A549 (cell line): ENCODE measurements at places on chromosomes 11 and 22.

DNA sequence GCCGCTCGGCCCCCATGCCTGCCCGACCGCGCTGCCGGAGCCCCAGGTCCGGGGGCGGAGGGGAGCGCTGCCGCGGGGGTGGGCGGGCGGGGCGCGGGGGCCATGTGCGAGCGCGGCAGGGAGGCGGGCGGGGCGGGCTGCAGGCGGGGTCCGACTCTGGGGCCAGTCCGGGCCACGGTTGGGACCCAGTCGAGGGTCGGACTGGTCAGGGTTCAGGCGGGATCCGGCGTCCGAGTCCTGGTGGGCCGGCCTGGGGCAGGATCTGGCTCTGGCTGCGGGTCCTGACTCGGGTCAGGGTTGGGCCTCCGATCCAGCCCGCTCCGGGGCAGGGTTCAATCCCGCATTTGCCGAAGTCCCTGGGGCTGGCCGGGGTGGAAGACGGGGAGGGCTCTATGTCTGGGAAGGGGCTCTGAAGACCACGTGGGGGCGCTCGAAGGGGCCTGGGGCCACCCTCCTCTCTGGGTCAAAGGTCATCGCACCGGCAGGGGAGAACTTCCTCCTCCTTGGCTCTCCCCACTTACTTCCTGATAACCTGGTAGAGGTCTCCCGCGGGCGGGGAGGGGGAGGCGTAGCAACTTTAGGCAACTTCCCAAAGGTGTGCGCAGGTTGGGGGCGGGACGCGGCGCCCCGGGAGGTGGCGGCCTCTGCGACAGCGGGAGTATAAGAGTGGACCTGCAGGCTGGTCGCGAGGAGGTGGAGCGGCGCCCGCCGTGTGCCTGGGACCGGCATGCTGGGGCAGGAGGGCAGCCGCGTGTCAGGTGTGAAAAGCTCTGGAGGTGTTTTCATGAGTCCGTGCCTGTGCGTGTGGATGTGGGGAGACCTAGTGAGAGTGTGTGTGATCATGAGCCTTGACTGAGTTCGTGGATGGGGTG lies 603 bp downstream of the ESRRA start:
- peak; percentile 38 for DNase-seq

GRCh38 chr11:122714484-122714883 lies 59.0 kb downstream of the UBASH3B start:
- DNase-seq, result no peak

DNA sequence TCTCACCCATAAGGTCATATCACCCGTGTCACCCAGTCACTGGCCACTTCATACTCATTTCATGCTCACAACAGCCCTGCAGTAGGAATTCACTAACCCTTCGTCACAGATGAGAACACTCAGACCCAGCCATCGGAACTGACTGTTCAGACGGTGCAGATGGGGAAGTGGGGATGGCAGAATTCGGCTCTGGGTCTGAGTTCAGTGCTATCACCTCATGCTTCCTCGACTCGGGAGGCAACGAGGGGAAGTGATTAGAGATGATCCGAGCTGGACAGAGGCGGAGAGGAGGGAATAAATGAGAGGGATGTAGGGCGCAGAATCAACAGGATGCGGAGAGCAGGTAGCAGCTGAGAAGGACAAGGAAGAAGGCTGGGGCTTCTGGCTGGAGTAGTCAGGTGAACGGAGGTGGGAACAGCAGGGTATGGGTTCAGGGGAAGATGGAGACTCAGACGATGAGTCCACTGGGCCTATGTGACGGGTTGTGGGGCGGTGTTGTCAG lies 4.7 kb downstream of the B3GNT6 start:
- DNase-seq, result no peak

- DNase-seq, result no peak
These were observed 585.4 kb downstream of the NELL1 start for GRCh38 chr11:21254790-21255189.

- DNase-seq, result no peak
These were observed 30.9 kb upstream of the FLI1 start for GRCh38 chr11:128662960-128663359.

DNA sequence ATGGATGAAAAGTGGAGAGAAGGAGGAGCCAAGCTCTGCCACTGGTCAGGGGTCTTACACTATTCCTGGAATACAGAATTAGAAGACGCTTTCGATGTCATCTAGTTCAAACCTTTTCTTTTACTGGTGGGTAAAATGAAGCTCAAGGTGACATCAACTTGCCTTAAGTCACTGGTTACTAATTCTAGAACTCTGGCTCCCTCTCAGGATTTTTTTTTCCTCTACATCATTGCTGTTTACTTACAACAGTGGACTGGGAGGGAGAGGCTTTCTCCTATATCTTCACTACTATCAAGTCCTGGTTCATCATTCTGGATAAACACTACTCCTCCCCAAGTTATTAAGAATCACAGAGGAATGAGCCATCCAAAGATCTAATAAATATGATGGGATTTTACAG lies 82.9 kb downstream of the ETS1 start:
- DNase-seq, result no peak

DNA sequence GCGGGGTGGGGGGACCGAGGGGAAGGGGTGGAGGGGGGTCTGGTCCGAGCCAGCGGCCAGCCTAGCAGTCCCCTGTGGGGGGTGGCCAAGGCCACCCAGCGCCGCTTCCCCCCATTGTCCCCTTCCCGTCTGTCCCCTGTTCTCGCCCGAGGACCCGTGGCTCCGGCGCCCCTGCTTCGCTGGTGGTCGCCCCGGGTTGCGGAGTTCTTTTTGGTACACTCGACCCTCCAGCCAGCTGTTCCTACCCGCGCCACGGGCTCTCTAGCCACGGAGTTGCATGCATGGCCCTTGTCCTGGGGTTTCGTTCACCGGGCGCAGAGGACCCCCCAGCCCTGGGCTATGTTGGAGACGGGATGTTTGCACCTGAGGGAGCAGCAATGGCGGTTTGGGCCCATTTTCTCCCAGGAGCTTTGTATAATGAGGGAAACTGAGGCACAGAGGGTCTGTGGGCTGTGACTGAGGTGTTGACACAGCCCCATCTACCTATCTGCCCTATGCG lies 489 bp downstream of the RNF214 start:
- peak; percentile 14 for DNase-seq

GRCh38 chr11:44555031-44555800 lies 10.2 kb upstream of the CD82 start:
- DNase-seq, result no peak

- no peak for DNase-seq
These were observed 26.8 kb upstream of the B3GAT1 start for GRCh38 chr11:134438542-134439537.

DNA sequence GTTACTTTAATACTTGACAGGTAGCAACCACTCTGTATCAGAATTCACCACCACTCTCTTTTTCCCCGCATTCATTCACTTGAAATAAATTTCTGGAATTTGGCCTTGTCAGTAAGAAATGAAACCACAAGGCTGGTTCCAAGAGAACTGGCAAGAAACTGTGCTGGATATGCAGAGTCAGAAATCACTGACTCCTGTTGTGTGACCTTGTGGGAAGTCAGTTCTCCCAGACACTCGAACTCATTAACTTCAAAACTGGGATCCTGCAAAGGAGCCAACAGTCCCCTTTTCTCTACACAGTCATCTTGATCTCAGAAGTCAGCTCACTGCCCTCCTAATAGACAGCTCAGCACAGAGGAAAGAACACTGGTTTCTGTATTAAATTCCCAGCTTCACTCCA lies 142.7 kb downstream of the LRRC4C start:
- DNase-seq, result no peak

DNA sequence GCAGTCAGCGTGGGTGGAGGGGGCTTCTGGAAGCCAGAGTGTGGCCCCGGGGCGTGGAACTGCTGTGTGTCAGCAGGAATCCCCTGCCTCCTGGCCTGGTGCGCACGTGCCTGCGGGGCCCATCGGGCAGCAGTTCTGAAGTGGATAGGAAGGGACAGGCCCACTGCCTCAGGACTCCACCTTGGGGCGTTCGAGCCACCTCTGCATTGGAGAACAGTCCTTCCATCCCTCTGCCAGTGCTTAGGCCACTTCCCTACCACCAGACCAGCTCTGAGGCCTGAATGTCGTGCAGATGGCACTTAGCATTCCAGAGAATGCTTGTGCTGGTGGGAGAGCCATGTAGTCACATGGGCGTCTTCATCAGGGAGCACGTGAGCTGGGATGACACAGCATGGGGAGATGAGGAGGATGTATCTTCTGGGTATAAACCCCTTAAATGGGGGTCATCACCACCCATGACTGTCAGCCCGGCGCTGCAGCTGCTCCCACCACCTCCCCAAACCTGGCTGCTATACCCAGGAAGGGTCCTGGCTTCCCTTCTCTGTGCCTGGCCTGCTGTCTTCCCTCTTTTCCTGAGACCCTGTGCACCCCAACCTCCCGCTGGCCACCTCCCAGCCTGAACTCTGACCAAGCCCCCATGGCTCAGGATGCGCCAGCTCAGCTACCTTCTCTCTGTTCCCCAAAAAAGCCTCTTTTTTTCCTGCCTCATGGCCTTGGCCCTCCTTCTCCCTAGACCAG lies 9.7 kb downstream of the INCENP start:
- no peak for DNase-seq

DNA sequence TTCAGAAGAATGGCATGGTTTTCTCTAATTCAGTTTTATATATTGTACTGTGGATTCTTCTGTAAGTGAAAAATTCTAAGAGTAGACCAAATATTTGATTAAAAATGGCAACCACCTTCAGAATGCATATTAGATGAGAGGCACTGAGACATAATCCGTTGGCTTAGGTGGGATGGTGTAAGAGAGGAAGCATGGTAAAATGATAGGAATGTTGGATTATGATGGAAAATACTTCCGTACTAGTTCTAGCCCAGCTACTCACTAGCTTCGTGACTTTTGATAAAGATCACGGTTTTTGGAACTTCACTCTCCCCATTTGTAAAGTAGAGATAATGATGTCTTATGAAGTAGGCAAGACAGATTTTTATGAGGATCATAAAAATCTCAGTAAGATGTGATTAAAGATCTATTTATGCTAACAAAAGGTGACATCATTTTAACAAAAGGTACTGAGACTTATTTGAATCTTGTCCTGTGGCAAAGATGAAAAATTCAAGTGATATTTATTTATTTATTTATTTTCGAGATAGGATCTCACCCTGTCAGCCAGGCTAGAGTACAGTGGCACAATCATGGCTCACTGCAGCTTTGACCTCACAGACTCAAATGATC lies 37.5 kb downstream of the UVRAG start:
- DNase-seq, result no peak

GRCh38 chr11:47448566-47449427 lies at the start of gene RAPSN:
Gene RAPSN (minus strand): TSS chr11:47449136. CDS start chr11:47448964, 172 bp downstream.
- DNase-seq, result no peak

- DNase-seq, result no peak
These were observed 43.2 kb downstream of the PIK3C2A start for GRCh38 chr11:17164361-17165246.

GRCh38 chr22:29380032-29380781 lies 8.2 kb downstream of the AP1B1 start:
- no peak for DNase-seq

- no peak for DNase-seq
These were observed 54.7 kb downstream of the TRMU start for GRCh38 chr22:46390105-46390651.

GRCh38 chr11:34252015-34252414 lies 105.8 kb downstream of the ABTB2 start:
- no peak for DNase-seq

- DNase-seq, result no peak
These were observed 755.2 kb upstream of the TENM4 start for GRCh38 chr11:80196041-80196440.
